ENCODE measurements at places on chromosomes 1 and 21. TPM values are rescaled to one million over a fixed set of nuclear protein-coding genes. Genes with fewer than 3 reads are reported as not detected.

The SLC30A2 gene
- total RNA-seq: not detected

DNA sequence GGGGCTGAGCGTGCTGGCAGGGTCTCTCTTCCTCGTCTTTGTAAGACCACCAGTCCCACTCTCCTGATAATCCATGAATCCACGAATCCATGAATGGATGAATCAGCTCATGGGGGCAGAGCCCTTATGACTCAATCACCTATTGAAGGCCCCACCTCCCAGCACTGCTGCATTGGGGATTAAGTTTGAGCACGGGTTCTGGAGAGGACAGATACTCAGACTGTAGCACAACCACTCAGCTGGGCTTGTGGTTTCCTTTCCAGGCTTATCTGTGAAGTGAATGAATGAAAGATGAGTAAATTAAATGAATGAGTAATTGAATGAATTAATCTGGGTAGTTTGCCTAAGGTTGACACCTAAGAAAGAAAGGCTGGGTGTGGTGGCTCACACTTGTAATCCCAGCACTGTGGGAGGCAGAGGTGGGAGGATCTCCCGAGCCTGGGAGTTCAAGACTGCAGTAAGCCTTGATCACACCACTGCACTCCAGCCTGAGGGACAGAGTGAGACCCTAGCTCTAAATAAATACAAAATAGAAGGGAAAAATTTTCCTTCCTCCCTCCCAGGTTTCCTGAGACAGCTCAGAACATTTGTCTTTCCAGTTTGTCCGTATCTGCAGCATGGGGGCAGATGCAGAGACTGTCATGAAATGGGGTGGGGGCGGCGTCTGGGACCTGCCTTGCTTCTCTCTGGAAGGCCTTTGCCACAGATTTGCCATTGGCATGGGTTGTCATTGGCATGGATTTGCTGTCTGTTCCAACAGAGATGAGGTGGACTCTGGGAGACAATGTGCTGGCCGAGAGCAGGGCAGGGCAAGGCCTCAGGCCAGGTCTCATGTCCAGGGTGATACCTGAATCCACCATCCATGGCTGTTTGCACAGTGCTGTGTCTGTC is 187.7 kb upstream of the C1orf174 start:
- no peak for DNase-seq

The LCE3D gene
- not detected for total RNA-seq

GRCh38 chr1:51922040-51922439 is 43.5 kb upstream of the NRDC start:
- DNase-seq: no peak

- peak; percentile 87 for DNase-seq
Observed at GRCh38 chr1:184160236-184160635, 108.7 kb downstream of the TSEN15 start.

DNA sequence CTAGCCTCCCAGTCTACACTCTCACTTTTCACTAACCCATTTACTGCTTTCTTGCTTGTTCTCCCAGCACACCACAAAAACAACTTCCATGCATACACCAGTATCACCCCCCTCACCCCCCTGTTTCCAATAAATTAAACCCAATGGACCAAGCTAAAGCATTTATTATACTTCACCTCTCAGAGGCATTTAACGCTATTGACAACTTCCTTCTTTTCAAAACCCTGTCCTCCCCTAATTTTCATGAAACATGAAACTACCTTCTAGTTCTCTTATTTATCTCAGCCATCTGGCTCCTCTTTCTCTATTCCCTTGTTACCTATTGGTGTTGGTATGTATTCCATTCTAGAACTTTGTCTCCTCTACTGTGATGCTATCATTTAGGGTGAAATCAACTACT is 32.3 kb downstream of the PTPRC start:
- no peak for DNase-seq

DNA sequence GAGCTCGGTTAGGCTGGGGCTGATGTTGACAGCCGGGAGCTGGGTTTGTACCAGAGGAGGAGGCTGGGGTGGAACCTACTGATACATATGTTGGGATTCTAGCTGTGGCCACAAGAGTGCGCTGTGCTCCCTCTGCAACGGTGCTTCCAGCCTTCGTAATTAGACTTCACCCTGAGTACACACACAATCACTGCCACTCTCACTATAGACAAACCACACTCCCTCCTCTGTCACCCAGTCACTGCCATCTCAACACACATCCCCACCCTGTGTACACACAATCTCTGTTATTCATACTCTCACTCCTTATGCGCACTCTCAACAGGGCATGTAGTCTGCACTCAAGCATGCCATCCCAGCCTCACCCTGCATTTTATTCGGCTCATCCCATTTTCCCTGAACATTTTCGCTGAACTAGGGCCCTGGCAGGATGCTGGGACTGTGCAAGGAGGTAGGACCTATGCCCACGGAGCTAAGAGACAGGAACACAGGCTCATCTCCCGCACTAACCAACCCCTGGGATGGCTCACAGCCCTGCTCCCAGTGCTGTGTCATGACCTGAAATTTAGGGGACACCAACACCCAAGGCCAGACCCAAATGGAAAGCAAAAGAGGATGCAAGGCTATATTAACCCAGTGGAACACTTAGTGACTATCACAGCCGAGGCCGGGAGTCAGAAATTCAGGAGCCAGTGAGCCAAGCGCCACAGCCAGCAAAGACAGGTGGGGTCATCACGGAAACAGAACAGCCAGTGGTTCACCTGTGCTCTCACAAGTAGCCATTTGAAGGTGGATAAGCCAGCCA is 5.7 kb downstream of the GJB3 start:
- DNase-seq: peak; percentile 62

- DNase-seq: no peak
Observed at GRCh38 chr1:178506177-178506576, 6.7 kb upstream of the TEX35 start.

DNA sequence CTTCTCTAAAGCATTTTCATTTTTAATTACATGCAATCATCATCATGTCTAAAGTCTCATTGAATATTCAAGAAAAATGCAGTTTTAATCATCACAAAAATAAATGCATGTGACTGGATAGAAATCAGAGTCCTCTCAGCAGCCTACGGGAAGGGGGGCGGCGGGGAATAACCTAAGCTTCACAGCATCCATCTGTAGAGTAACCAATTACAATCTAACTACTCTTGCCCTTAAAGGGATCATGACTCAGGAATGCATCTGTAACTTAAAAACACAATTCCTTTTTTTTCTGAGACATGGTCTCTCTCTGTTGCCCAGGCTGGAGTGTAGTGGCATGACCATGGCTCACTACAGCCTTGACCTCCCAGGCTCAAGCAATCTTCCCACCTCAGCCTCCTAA is 22.6 kb downstream of the MTF1 start:
- DNase-seq: no peak

- DNase-seq: no peak
Observed at GRCh38 chr1:1068517-1069055, 5.5 kb downstream of the RNF223 start.

GRCh38 chr21:45847870-45848269 is 133.7 kb upstream of the COL6A1 start:
- DNase-seq: peak; percentile 30

The ITLN2 gene
- total RNA-seq: not detected

DNA sequence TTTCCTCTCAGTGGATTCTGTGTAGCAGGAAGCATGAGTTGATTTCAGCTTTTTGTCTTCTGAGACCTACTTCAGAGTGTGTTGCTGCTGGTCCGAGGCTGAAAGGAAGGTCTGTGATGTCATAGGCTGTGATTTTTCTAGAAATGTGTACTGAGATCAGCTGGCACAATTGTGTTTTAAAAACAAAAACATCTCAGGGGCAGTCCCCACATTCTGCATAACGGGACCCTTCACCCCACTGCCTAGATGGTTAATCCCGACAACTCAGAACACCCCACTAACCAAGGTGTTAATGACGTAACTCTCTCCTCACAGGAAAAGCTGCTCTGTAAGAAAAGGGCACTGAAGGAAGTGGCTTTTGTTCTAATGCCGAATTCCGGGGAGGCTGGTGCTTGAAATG is 59.8 kb upstream of the PPP2R5A start:
- no peak for DNase-seq

The CITED4 gene
- total RNA-seq: 0.72 TPM

DNA sequence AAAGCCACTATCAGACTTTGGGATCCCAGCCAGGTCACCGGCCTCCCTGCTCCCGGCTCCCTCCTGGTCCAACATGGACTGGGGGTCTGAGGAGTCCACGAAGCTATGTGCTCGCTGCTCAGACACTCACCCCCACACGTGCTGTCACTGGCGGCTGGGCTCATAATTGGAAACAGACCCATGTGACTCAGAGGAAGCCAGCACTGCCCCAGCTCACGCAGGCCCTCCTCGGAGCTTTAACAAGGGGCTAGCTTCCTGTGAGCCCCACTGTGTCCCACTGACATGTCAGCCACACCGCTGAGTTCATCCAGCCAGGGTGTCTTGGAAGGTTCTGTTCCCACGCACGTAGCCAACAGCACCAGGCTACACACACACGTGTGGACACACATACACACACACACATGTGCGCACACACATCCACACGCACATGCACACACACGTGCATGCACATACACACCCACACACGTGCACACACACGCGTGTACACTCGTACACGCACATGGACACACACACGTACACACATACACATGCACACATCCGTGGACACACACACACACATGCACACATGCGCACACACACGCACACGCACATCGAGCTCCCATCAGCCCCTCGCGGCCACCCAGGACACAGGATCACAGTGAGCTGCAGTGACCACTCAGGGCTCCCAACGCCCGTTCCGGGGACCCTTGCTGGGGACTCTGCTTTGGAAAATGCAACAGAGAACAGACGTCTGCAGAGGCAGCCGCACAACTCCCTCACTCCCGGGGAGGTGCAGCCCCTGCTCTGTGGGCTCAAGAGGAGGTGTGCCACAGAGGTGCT is 18.4 kb upstream of the COL6A2 start:
- DNase-seq: peak; percentile 98
